ENCODE measurements at places on chromosomes 6 and 20.

DNA sequence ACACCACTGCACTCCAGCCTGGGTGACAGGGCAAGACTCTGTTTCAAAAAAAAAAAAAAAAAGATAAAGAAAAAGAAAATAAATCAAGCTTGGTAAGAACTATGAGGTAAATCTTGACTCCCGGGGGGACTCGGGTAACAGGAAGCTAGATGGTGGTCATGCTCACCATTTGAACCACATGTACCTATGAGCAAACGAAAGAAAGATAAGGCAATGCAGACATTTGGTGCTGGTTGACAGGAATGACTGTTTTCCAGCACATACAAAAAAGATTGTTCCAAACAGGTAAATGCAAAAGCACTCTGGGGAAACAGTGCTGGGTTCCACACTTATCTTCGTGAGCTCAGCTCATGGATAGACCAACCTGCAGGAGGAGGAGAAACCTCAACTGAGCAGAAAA, 22.8 kb upstream of the PTPN1 start:
- DNase-seq, result no peak

- DNase-seq, result peak; percentile 64
Observed at GRCh38 chr6:149834513-149835481, 29.4 kb downstream of the LRP11 start.

GRCh38 chr20:47792021-47792618, 6.8 kb upstream of the SULF2 start:
- DNase-seq, result no peak

GRCh38 chr6:42140032-42140431, 2.4 kb downstream of the C6orf132 start:
- no peak for DNase-seq

- DNase-seq, result no peak
Observed at GRCh38 chr6:166806962-166807757, 149.2 kb downstream of the RNASET2 start.
